SK-N-DZ (cell line): ENCODE measurements at places on chromosomes 7 and 10.
A peak's percentile ranks its signal among the peaks of the same experiment; 100 is the strongest.

DNA sequence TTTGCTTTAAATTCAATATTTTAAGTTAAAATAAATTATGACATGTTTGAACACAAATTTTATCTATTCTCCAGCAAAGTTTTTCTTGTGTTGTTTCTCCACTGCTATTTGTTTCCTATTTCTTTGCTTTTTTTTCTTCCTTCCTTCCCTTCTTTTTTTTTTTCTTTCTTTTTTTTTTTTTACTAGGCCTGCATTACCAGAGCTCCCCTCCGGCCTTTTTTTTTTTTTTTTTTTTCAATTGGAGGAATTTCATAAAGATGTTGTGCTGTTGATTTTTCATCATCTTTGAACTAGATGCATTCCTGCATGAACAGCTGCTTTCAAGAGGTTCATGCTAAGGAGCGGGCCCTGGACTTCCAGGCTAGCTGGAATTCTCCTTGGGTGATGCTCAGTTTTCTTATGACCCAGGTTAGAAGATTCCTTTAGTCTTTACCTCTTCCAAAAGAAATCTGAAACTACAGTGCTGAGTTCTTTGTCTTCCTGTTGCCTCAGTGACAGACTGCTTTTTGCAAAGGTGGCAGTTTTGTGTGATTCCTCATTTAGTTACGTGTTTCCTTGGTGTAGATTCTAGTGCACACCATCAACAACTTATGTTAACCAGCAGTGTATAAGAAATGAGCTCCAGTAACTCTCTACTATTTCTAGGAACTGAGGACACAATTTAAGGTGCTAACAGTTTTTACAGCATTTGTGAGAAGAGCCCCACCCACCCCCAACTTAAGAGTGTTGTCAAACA is 4.8 kb upstream of the CAMK1D start:
- DNase-seq, result no peak

- DNase-seq, result no peak
These were observed 3.4 kb downstream of the INHBA start for GRCh38 chr7:41699516-41699915.

- no peak for DNase-seq
These were observed 8.9 kb upstream of the TRIM8 start for GRCh38 chr10:102635377-102635776.

DNA sequence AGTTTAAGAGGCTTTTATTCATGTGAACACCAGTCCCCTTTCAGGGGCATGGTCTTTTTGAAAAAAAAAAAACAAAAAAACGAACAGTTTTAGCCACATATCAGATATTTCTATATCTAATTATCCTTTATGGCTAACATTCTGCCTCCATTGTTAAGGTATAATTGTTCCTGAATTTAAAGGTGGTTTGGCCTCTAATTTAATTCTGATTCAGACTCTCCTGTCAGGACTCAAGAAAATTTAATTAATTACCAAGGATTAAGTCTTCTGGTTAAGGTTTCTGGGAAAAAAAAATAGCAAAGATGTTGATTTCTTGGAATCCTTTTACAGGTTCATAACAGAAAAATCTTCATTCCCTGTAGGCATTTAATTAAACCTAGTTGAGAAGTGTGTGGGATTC is 27.4 kb downstream of the COL1A2 start:
- DNase-seq, result peak; percentile 70

GRCh38 chr7:158166386-158167340 is 421.0 kb downstream of the PTPRN2 start:
- DNase-seq, result no peak

DNA sequence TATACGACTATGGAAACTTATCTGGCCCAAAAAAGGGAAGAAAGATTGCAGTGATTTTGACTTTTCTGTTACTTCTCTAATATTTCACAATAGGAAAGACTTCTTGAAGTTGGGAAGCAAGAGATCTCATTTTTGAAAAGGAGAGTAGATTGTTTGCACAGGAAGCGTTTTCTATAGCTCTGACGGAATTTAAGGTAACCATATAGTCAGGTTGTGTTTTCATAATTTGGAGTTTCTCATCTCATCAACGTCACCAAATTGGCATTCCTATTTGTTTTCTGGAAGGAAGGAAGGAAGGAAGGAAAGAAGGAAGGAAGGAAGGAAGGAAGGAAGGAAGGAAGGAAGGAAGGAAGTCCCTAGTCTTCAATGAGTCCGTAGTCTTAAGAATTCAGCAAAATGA is 732.0 kb downstream of the XPNPEP1 start:
- DNase-seq, result no peak

DNA sequence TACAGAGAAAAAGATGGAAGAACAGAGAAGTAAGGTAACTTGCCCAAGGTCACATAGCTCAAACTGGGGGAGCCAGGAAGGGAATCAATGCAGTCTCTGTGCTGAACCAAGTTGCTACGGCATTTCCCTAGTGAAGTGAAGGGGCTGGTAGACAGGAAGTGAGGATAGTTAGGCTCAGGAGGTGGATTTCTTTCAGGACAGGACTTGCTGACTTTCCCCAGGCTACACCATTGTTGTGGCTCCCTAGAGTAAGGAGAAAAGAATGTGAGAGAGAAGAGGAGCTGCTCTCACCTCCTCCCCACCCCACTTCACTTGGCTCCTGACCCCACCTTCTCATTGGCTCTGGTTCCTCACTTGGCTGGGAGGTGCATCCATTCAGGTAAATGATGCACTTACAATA is 316.9 kb downstream of the INHBA start:
- DNase-seq, result no peak

GRCh38 chr7:26490640-26491624 is 199.3 kb downstream of the SNX10 start:
- peak; percentile 13 for DNase-seq

DNA sequence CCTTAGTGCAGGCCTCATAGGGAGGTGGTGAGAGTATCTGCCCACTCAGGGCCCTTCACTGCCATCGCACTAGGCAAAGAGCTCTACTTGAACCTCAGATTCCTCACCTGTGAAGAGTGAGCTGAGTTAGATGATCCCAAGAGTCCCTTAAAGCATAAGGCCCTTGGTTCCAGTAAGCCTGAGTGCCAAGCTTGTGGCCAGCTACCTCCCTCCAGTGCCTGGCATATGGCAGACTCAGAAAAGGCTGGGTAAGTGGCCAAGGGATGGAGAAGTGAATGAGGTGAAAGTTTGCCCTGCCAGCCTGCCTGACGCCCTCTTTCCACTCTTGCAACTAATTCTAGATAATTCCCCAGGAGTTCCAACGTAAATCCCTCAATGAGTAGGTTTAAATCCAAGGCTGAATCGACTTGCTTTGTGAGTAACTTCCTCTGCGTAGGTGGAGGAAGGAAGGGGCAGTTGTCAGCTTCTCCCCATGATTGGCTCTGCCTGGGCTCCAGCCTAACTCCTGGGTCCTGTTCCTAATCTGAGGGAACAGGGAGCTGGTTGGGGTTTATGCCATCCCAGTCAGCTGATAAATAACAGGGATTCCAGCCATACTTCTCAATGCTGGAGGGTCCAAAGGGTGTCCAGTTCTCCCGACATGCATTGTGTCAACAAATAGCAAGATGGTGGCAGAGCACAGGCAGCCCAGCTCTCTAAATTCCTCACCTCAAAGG is 14.2 kb downstream of the DUSP5 start:
- DNase-seq, result no peak

GRCh38 chr10:33355274-33355673 is 20.8 kb upstream of the NRP1 start:
- DNase-seq, result no peak

DNA sequence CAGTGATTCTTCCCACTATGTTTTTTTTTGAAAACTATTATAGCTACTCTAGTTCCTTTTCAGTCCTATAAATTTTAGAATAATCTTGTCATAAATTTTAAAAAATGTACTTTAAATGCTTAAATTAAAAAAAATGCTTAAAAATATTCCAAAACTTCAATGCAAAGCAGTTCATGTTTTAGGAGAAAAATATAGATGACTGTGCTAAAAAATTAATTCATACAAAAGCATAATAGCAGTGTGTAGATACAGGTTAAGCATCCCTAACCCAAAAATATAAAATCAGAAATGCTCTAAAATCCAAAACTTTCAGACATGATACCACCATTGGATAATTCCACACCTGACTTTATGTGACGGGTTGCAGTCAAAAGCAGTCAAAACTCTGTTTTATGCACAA is 12.8 kb downstream of the STEAP4 start:
- no peak for DNase-seq

DNA sequence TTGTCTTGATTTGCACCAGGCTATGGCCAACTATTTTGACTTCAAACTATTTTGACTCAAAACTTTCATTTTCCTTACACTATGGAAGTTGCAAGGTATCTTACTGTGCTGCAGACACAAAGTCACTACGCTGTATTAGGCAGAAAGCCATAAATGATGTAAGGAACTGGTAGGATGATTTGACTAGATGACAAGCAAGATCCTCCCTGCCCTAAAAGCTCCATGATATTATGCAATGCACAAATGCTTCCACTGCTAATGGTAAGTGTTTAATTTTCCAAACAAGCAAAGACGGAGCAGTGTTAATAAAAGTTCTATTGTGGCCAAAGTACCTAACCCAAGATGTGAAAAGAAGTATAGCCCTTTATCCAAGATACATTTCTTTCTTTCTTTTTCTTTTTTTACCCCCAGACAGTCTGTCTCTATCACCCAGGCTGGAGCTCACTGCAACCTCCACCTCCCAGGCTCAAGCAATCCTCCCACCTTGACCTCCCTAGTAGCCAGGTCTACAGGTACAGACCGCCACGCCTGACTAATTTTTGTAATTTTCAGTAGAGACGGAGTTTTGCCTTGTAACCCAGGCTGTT is 98.2 kb downstream of the ANK3 start:
- DNase-seq, result no peak

GRCh38 chr7:42878303-42878702 is 33.6 kb downstream of the C7orf25 start:
- DNase-seq, result no peak

- DNase-seq, result peak; percentile 26
These were observed 221.7 kb downstream of the PLXNA4 start for GRCh38 chr7:132354527-132354926.

DNA sequence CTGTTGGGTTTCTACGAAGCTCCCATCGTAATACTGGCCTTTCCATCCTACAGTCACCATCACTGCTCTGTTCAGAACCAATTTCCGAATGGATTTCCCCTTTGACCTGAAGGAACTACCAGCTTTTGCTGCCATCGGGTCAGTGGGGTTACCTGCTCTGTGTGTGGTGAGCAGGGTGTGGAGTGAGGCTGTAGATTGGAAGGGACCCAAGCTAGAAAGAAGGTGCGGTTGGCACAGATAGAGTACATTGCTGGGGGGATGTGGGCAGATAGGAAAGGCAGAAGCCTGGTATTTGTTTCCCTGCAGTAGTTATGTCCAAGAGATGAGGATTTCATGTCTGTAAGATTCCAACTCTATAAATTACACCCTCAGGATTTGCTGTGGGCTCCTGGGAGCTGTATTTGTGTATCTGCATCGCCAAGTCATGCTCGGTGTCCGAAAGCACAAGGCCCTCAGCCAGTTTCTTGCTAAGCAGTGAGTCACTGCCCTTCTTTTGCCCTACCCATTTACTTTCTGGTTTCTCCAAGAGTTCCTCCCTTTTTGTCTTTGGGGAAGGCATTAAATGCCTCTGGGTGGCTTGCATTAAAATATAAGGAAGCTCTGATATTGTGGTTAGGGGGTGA is 15.4 kb downstream of the CLCN1 start:
- DNase-seq, result no peak

DNA sequence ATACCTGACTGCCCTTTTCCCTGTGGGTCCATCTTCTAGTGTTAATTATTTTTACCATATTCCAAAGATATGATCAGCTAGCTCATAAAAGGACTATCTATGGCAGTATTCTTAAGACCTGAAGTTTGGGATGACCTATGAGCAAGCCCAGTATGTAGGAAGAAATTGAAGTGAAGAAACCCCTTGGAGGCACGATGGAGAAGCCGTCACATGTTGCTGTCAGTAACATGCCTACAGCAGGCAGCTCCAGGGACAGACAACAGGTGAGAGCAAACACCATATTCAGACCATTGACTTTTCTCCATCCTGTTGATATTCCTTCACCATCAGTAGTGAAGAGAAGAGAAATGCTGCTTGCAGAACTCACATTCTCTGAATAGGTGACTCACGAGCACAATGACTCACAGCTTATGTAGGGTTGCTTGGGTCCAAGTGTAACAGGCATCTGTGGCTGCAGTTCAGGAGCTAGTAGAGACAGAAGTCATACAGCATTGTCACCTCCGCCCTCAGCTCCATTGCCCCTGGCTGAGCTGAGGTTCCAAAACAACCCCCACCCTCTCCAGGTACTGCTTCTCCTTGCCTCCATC is 8.4 kb upstream of the LYZL2 start:
- DNase-seq, result no peak

- DNase-seq, result no peak
These were observed 12.7 kb downstream of the HNRNPF start for GRCh38 chr10:43396061-43396927.

DNA sequence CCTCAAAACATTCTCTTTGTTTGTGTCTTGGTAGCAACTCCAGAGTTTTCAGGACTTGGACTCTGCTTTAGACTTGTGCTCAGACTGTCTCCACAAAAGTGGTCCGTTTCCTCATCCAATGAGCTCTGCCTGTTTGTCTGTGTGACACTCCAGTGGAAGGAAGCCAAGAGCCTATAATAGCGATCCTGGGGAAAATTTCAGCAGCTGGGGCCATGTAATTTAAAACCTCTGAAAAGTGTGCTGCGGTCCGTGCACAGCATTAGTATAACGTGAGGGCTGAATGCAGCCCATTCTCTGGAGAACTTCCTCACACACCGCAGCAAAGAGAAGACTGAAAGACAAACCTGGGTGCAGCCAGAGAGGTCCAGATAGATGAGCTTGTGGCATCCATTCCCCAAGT is at the start of gene LRRC17:
TSS of gene LRRC17 (plus strand) at position 259 of the 400 bp plus-strand sequence. CDS start 20,914 bp downstream, outside the sequence.
- peak; percentile 44 for DNase-seq
